ENCODE measurements at places on chromosomes 3 and 15.

DNA sequence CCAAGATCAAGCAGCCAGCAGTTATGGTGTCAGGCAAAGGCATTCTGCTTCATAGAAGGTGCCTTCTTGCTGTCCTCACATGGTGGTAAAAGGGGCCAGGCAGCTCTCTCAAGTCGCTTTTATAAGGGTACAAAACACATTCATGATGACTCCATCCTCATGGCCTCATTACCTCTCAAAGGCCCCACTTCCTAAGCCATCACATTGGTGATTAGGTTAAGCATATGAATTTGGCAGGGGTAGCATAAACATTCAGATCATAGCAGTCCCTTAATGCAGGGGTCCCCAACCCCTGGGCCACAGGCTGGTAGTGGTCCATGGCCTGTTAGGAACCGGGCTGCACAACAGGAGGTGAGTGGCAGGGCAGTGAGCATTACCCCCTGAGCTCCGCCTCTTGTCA, 42.8 kb downstream of the PRR23E start:
- no peak for DNase-seq

GRCh38 chr15:77525400-77525811, 104.7 kb downstream of the HMG20A start:
- DNase-seq, result no peak

DNA sequence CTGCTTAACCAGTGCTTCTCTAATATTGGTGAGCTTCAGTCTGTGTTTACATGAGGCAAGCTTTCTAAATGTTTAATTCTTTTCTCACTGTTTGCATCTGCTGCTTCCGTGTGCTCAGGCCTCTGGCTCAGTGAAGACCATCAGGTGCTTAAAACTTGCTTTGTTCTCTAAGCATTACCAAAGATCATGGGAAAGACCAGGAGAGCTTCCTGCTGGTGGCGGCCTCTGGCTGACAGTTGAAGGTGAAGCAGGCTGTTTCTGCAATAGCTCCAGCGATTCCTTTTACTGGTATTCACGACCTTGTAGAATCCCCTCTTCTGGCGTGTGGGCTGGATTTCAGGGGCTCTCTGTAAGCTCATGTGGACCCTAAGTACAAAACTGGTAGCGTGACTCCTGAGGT, 45.1 kb downstream of the EDEM1 start:
- no peak for DNase-seq

DNA sequence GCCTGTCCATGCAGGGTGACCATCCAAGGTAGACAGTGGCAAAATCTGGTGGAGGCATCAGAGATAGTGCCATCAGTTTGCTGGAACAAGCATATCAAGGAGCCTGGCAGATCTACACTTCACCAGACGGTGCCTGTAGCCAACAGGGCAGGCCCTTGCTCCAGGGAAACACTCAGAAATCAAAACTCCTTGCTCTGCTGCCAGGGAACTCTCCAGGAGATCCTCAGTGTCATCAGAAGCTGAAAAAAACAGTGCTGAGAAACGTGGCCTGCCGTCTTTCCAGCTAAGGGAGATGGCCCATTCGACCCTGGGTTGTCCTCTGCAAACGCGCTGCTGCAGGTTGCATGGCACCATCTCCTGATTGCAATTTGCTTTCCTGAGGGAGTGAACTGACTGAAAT, 30.5 kb upstream of the ATP13A3 start:
- DNase-seq, result no peak

DNA sequence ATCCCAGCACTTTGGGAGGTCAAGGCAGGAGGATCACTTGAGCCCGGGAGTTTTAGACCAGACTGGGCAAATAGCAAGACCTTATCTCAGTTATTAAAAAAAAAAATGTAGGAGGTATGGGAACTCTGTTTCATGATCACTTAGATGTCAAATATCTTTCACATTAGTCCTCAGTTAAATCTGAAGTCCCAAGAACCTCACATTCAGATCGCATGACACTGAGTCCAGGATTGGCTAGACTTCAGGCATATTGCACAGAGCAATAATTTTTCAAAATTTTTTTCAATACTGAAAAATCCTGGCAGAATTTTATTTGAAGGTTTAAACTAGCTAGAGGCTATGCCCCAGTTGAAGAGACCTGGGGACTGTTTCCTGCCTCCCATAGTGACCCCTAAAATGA, 56.3 kb upstream of the ZNF148 start:
- DNase-seq, result no peak

- DNase-seq, result no peak
These were observed 97.9 kb downstream of the NAALADL2 start for GRCh38 chr3:174957081-174957480.

- DNase-seq, result no peak
These were observed 15.8 kb upstream of the CYP11A1 start for GRCh38 chr15:74383286-74383685.

GRCh38 chr3:133295944-133296917, 103.6 kb upstream of the BFSP2 start:
- no peak for DNase-seq

DNA sequence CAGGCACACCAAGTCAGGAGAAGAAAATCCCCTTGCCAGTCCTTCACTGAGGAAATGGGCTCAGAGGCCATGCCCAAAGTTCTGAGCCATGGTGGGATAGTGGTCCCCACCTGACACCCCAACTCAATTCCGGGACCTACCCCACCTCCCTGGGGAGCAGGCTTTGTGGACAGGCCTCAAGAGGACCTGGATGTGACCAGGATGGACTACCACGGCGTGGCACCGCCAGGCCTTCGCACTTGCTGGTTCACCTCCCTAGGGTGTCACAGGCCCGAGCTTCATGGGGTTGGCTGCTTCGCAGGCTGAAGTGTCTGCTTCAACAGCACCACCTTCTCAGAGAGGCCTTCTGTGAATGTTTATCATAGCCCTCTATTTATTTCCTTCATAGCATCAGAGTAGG, 31.7 kb downstream of the POC1A start:
- DNase-seq, result no peak

- no peak for DNase-seq
These were observed 5.6 kb upstream of the NCEH1 start for GRCh38 chr3:172716476-172716875.

DNA sequence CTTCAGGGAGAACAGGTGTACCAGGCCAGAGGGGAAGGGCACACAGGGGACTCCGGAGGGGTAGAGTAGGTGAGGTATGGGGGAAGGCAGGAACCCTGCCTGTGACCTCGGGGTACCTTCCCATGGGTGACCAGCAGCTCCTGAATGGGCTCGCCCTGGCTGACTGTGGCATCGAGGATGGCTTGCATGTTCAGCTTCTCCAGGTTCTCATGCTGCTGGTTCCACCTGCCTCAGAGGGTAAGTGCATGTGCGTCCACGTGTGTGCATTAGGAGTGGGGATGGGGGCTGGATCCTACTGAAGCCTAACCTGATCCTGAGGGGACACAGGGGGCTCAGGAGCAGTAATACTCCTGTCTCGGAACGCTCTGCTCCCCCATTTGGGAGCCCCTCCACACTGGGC, 524 bp downstream of the ZMYND10 start:
- no peak for DNase-seq

DNA sequence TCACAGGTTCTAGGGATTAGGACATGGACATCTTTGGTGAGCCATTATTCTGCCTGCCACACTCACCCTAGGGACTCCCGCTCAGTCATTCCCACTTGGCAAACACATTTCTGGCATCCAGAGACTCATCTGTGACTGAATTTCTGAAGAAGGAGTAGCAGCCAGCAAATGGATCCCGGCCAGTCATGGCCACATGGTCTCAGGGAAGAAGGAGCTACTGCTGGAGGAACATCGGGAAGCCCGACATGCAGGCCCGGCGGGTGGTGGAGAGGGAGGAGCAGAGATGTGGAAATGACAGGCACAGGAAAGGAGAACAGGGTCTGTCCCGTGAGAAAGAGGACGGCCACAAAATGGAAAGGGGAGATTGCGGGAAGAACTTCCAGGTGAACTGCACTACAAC, 65.4 kb downstream of the SEMA5B start:
- DNase-seq, result no peak

GRCh38 chr3:60983906-60984305, 267.3 kb downstream of the FHIT start:
- no peak for DNase-seq

- no peak for DNase-seq
These were observed 23.9 kb upstream of the SLC12A8 start for GRCh38 chr3:125236331-125236903.

- no peak for DNase-seq
These were observed 127.1 kb upstream of the RBMS3 start for GRCh38 chr3:29153811-29154210.

- DNase-seq, result no peak
These were observed 253.3 kb upstream of the LYSMD4 start for GRCh38 chr15:99986297-99987118.

DNA sequence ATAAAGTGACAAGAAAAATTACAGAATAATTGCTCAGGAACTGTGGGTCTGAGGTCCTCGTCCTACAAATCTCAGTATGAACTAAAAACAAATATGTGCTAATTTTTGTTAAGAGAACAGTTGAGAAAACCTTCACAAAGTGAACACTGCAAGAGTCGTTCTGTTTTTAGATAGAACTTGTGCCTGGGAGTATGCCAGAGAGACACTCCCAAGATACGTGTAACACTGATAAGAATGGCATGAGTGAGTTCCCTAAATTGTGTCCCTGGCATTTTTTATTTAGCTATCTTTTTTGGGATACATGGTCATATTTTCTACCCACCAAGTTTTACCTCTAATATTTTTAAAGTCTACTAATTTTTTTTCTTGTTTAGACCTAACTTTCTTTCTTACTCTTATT, 860.0 kb upstream of the NR2F2 start:
- DNase-seq, result no peak

DNA sequence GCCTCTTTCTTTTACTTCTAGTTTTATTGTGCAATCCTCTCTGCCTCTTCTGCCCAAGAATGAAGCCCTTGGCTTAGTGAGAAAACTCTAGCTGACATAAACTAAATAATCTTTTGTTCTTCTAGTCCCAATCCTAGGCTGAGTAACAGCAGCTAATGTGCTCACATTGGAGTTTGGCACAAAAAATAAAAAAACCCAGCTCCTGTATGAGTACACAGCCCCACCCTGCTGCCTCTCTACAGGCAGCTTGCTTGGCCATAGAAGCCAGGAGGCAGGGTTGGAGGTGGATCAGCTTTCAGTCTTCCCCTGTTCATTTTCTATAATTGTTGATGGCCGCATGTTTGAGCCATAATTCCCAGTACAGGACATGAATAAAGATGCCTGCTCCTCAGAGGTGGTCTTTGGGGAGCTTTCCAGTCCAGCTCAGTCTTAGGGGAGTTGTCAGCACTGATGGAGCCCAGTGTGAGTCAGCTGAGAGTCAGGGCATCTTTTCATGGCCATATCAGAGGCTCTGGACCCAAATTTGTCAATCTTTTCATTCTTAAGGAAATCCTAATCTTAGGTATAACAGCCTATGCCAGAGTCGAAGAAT, 46.7 kb downstream of the RTP1 start:
- no peak for DNase-seq

DNA sequence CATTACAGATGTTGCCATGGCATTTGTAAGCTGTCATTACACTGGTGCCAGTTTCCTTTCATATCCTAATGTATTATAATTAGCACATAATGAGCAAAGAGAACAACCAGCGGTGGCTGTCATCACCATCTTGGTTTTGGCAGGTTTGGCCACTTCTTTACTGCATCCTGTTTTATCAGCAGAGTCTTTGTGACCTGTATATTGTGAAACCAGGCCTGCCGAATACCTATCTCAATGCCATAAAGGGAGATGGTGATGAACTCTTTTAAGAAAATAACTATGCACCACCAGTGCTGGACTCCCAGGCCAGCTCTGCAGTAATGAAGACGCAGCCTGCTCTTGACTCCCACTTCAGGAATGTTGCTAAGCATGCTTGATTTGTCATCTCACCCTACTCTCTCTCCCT, 458.1 kb upstream of the NR2F2 start:
- DNase-seq, result no peak

- no peak for DNase-seq
These were observed 36.4 kb downstream of the ZNF710 start for GRCh38 chr15:90037511-90037860.

- DNase-seq, result no peak
These were observed 151.7 kb downstream of the CPNE4 start for GRCh38 chr3:131883086-131883485.

DNA sequence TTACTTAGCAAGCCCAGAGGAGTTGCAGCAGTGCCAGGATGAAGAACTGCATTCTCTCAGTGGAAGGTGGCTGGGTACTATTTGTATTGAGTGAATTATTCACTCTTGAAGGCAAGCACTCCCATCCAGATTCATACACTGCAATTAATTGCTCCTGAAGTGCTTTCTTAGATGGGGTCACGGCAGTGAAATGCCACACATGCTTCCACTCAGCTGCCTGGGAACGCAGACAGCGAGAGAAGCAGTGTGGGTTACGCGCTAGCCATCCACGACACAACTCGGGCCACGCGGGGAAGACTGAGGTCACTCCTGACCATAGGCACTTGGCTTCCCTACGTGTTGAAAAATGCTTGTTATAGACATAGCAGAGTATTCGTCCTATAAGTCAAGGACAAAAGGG, 30.8 kb upstream of the LMCD1 start:
- DNase-seq, result no peak

- DNase-seq, result no peak
These were observed 136.5 kb downstream of the ALCAM start for GRCh38 chr3:105503191-105503593.

All from NCI-H1417 (cell line).